ENCODE measurements at places on chromosomes 4 and X. TPM values are rescaled to one million over a fixed set of nuclear protein-coding genes. Genes with fewer than 3 reads are reported as not detected.

Gene CNKSR2
- total RNA-seq: 0.51 TPM

Gene FAM9B
- total RNA-seq: not detected

Gene FABP2
- total RNA-seq: not detected

Gene MAGEA12
- not detected for total RNA-seq

Gene C4orf50
- total RNA-seq: 0.03 TPM

Gene XAGE2
- not detected for total RNA-seq

Gene FREM3
- not detected for total RNA-seq

Gene ZMAT1
- total RNA-seq: 5.7 TPM

Gene NUDT9
- 27.1 TPM for total RNA-seq

DNA sequence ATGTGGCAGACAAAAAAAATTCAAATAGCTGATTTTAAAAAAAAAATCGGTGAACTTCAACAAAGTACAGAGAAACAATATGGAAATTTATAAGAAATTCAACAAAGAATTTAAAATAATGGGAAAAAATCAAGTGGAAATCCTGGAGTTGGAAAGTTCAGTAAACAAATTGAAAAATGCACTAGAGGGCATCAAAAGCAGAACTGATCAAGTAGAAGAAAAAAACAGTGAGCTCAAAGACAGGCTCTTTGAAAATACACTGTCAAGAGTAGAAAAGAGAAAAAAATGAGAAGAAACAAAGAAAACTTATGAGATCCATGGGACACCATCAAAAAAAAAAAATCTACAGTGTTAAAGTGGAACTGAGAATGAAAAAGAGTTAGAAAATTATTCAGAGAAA, 19.6 kb upstream of the FRG1 start:
- DNase-seq: no peak

DNA sequence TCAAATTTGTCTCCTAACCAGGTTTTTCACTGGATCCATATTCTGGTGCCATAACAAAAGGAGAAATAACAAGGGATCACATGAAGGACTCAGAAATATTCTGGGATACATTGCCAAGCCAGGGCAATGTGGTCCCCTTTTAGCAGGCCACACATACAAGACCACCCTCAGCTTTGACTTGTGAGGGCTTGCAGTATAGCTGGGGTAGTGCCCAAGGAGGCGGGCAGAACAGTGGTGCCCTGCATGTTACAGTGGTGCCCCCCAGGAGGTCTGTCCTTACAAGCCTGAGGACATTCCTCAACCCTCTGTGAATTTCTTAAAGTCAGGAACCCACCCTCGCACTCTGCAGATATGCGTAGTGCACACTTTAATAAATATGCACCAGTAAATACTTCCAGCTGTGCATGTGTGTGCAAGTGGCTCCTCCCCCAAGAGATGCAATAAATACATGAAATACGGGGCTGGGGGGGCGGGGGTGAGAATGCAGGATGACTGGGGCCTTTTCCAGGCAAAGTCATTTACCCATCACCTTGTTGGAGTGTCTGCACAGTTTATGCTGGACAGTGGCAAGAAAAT, 34.4 kb upstream of the TBL1X start:
- DNase-seq: no peak

DNA sequence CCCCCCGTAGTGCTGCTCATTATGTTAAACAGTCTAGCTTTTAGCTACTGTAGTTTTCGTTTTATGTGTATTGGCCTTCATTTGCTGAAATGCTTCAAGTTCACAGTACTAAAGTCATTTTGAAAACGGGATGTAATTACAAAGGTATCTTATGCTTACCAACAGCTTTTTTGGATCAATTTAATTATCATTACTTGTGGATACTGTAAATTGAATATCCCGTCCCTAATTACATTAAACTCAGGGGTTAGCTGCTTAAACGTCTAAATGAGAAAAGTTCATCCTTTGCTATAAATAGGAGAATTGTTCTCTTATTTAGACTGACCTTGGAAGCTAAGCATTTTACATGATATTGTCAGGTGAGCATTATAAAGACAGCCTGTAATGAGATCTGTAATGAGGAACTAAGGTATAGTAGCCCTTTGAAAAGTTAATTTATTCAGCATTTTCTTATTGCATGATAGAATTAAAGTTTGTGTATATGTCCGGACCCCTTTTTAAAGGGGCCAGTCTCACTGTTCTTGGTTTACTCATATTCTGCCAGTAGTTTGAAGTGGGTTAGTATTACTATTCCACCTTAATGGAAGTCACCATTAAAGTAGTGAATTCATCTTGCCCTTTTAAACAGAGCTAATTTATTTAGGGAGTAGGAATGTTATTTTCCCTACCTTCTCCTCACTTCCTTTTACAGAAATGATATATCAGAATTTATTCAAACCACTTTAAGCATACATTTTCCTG, 252.6 kb downstream of the TENM3 start:
- DNase-seq: no peak

- DNase-seq: peak; percentile 30
Measured at GRCh38 chr4:85708468-85708867, 233.5 kb downstream of the ARHGAP24 start.

GRCh38 chr4:3704669-3705068, 61.5 kb upstream of the ADRA2C start:
- DNase-seq: no peak

DNA sequence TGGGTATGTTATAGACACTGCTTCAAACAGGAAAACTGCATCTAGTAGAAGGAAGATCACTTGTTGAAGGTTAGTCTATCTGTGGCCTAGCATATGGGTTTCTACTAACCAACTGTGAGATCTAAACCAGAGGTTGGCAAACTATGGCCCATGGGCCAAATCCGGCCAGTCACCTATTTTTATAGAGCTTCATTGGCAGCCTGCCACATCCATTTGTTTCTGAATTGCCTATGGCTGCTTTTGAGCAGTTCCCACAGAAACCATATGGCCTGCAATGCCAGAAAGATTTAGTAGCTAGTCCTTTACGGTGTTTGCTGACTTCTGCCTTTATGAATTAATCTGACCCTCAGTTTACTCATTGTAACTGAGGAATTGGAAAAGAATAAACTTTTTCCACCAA, 71.1 kb downstream of the MID1 start:
- DNase-seq: no peak

- no peak for DNase-seq
Measured at GRCh38 chrX:118459494-118459893, 36.1 kb upstream of the DOCK11 start.

GRCh38 chr4:14990484-14990883, 11.8 kb upstream of the CPEB2 start:
- no peak for DNase-seq

DNA sequence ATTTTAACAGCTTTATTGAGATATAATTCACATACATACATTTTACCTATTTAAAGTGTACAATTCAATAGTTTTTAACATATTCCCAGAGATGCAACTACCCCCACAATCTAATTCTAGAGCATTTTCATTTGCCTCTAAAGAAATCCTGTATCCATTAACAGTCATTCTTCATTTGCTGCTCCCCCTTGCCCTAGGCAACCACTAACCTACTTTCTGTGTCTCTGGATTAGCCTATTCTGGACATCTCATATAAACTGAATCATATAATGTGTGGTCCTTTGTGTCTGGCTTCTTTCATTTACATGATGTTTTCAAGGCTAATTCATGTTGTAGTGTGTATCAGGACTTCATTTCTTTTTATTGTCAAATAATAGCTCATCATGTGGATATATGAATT, 105.1 kb upstream of the GRPR start:
- no peak for DNase-seq
